MV-4-11 (cell line): ENCODE measurements at places on chromosomes 1 and 21.

DNA sequence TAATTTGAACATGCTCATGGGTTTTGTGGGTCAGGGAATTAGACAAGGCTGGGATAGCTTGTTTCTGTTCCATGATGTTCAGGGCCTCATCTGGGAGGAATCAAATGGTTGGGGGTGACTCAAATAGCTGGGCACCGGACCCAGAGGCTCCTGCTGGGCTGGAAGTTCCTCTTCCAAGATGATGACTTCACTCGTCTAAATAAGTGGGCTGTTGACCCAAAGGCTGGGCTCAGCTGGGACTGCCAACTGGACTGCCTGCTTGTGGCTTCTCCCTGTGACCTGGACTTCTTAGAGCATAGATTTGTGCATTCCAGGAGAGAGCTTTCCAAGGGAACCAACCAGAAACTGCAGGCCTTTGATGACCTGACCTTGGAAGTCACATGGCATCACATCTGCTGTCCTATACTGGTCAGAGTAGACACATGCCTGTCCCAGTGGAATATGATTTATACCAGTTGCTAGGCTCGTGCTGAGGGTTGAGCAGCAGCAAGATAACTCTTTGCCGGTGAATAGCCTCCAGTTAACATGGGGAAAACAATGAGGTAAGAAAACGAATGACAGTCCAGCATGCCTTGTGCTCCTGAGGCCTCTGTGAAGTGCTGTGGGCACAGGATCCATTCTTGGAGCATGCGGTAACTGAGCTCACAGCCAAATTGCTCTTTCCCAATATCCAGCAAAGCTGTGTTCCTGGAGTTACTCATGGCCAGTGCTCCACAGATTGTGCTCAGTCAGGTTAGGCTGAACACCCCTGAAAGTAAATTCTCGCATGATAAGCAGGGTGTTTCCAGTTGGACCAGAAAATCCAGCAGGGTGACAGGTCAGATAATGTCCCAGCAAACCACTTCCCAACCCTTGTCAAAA is 272.9 kb upstream of the TMEM51 start:
- DNase-seq, result no peak

DNA sequence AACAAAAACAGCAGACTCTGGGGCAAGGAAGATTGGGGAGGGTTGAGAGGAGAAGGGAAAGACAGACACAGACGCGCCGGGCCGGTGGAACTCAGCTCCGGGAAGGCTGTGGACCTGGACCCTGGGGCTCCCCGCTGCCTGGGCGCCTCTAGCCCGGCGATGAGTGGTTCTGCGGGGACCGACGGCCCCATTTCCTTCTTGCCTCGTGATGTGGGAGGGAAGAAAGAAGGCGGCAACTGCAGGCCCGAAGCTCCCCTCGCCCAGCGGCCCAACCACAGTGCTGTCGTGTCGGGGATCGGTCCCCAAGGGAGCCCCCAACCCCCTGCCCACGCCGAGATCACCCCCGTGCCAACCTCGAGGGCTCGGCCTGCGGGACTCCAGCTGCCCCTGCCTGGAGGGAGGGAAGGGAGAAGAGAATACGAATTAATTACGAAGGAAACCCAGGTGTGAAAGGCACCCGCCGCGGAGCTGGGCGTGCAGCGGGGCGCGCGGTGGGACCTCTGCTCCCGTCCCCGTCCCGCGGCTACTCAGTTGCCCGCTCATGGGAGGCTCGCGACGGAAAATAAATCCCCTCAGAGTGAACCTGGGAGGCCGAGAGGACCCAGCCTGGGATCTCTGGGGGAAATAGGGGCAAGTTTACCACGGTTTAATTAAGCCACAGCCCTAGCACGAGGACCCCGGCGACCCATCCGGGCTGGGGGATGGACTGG is 7.4 kb downstream of the FOXD3 start:
- DNase-seq, result no peak

GRCh38 chr1:156926175-156926574 is 5.7 kb downstream of the LRRC71 start:
- DNase-seq, result peak; percentile 98

DNA sequence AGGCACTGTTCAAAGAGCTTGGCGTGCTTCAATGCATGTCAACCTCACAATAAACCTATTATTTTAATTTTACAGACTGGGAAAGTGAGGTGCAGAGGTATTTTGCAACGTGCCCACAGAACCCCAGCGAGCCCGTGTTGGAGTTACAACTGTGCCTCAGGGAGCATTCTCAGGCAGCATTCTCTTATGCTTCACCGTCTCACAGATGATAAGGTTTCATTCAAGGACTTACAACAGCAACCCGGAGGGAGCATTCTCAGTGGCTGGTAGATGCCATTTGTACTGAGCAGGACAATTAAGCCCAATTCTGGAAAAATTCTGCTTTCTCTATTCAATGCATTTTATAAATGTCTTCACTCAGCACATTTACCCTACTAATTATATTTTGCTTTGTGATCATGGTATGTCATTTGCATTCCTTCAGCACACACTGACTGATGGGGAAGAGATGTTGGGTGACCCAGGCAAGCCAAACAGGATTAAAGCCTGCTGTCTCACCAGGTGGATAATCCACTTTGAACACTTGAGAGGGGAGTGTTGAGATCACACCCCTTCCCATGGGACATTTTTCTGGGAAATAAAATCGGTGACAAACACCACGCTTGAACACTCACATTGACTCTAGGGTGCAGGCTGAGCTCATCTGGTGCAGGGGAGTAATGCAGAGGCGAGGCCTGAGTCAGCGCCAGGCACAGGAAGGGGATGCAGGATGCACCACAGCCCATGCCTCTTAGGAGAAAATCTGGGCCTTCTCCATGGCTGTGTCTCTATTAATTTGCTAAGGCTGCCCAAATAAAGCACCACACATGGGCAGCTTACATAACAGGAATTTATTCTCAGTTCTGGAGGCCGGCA is 113.9 kb downstream of the CLIC6 start:
- no peak for DNase-seq

DNA sequence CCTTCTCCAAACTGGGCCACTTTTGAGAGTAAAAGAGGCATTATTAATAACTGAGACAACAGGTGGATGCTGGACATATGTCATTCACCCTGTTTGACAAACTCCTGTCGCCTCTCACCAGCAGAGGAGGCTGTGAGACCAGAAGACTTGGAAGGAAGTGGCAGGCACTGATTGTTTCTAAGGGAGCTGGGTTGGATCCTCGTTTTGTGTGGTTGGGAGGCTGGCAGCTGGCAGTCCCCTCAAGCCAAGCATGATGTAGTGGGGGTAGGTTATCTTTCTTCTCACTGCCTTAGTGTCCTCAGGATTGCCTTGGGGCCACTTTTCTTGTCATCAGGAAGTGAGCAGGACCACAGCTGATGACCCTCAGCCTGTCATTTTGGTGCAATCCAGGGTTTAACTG is 86.5 kb upstream of the KCNJ15 start:
- DNase-seq, result no peak

DNA sequence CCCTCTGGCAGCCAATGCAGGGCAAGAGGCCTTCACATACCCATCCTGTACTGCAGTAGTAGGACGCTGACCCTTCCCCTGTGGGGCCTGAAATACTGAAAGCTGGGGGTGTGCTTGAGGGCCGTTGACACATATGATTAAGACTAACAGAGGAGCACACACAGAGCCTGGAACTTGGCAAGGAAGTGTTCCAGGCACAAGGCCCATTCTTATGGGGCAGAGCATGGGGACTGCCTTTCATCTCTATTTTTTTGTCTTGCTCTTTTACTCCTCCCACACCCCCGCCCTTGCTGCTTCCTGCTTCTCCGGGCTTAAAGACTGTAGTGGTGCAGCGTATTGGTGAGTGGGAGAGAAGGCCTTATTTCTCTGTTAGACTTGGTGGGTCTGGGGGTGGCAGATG is 137.4 kb downstream of the BACH1 start:
- DNase-seq, result no peak

DNA sequence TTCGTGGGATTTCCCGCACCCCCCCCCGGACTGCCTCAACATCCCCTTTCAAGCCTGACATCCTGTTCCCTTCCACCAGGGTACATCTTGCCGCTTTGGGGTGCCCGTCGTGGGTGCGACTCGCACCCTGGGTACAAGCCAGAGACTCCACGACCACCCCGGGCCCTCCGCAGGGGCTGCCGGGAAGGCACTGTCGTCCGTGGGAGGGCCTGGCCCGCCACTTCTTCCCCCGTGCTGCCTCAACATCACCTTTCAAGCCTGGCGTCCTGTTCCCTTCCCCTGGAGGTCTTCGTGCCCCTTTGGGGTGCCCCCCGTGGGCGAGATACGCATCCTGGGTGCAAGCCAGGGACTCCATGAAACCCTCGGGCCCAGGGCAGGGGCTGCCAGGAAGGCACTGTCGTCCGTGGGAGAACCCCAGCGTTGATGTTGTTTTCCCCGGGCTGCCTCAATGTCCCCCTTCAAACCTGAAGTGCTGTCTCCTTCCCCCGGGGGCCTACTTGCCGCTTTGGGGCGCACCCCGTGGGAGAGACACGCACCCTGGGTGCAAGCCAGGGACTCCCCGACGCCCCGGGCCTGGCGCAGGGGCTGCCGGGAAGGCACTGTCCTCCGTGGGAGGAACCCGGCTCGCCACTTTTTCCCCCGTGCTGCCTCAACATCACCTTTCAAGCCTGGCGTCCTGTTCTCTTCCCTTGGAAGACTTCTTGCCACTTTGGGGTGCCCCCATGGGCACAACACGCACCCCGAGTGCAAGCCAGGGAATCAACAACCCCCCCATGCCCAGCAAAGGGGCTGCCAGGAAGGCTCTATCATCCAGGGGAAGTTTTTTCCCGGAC is 138.6 kb downstream of the LIPI start:
- DNase-seq, result no peak

DNA sequence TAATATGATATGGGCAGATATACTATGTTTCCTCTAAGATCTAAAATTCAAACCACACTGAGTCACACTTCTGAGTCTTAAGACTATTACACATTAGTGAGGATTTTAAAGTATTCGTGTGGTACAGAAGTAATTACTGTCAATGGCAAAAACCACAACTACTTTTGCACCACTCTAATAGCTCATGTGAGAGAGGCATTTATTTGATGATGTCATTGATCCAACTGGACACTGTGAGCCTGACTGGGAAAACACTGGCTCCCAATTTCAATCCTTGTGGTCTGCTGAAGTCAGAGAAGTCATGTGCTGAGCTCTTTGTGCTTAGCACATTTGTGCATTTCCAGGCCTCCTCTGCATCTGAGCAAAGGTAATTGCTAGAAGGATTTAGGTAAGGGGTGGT is 377.8 kb downstream of the USH2A start:
- no peak for DNase-seq

GRCh38 chr21:16502273-16502672 is 772.5 kb downstream of the USP25 start:
- DNase-seq, result no peak

GRCh38 chr1:8541961-8542521 is 224.1 kb downstream of the SLC45A1 start:
- no peak for DNase-seq

DNA sequence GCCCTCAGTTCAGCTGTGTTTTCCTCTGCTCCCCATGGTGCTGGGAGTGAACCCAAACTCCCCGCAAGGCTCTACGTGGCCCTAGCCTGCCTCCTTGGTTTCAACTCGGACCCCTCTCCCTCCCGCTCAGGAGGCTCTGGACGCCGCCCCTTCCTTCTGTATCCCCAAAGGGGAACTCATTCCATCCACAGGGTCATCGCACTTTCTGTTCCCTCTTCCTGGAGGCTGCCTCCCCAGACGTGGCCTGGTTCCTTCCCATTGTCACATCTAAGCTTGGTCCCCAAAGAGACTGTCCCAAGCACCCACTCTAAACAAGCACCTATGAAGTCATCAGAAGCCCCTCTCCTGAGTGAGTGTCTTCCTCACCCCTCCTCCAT is 10.9 kb downstream of the KCNAB2 start:
- peak; percentile 84 for DNase-seq

DNA sequence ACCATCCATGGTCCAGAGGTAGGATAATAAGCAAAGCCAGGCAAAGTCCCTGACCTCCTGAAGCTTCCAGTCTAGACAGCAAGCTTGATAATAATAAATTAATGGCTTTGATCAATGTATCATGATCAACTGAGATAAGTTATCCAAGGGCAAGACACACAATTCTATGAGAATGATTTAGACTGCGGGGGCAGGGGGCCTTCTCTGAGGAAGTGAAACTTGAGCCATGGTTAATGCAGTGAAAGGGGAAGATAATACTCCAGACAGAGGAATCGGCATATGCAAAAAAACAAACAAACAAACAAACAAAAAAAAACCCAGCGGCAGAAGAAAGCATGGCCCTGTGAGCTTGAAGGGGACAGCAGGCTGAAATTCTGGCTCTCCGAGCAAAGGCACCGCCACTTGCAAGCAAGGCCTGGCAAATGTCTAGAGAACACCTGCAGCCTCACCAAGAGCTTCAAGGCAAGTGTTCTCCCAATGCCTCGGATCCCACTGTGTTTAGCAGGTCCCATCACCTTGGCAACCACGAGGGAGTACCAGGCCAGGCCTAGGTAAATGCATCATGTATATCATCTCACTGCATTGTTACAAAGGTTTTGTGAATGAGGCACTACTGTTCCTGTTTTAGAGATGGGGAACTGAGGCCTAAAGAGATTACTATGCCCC is 24.9 kb downstream of the CSMD2 start:
- peak; percentile 62 for DNase-seq
